ENCODE measurements at places on chromosomes 1 and 21.

DNA sequence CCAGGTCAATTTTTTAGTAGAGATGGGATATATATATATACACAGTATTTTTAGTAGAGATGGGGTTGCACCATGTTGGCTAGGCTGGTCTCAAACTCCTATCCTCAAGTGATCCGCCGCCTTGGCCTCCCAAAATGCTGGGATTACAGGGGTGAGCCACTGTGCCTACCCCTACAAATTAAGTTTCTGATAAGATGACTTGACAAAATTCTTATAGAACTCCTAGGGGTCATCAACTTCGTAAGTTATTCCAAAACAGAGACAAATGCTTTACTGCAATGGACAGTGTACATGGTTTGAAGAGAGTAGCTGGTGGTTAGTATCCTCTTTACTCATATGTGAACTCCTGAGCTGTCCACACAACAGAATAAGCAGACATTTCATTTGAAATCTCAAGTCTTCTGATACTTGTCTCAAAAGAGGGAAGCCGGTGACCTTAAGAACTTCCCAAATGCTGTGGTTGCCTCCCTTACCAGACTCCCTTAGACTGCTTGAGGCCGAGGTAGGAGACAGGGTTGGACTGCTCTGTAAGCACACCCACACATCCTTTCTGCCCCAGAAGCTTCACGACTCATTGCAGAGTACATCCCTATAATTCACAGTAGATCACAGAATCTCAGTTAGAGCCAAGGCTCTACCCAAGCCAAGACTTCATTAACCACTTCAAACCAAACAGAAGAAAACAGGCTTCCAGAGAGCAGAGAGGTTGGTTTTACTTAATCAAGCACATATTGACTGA, 244.1 kb upstream of the IRF2BP2 start:
- no peak for DNase-seq

- DNase-seq: no peak
These were observed 198.6 kb upstream of the JUN start for GRCh38 chr1:58982259-58982998.

GRCh38 chr1:159879977-159880376, 17.5 kb upstream of the VSIG8 start:
- no peak for DNase-seq

- no peak for DNase-seq
These were observed 765.6 kb upstream of the B3GALT2 start for GRCh38 chr1:193951984-193952383.
